ENCODE measurements at places on chromosomes 7 and 10.

DNA sequence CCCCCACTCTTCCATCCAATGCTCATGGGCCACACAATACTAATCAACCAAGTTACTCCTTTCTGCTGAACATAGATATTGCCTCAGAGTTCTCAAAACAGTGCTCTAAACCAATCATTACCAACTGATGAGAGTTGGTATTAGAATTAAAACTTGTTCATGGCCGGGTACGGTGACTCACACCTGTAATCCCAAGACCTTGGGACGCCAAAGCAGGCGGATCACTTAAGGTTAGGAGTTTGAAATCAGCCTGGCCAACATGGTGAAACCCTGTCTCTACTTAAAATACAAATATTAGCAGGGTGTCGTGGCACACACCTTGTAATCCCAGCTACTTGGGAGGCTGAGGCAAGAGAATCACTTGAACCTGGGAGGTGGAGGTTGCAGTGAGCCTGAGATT lies 8.2 kb downstream of the TM9SF3 start:
- peaks cover 23% of the 10 kb centered on the region for H3K4me1 ChIP-seq
- peaks cover 5% of the 10 kb centered on the region for H3K36me3 ChIP-seq
- no peak for DNase-seq
- H3K27ac ChIP-seq: no peak overlapping the region
- no peak overlapping the region for H3K4me3 ChIP-seq
- no peaks in the 10 kb centered on the region for H3K27me3 ChIP-seq

DNA sequence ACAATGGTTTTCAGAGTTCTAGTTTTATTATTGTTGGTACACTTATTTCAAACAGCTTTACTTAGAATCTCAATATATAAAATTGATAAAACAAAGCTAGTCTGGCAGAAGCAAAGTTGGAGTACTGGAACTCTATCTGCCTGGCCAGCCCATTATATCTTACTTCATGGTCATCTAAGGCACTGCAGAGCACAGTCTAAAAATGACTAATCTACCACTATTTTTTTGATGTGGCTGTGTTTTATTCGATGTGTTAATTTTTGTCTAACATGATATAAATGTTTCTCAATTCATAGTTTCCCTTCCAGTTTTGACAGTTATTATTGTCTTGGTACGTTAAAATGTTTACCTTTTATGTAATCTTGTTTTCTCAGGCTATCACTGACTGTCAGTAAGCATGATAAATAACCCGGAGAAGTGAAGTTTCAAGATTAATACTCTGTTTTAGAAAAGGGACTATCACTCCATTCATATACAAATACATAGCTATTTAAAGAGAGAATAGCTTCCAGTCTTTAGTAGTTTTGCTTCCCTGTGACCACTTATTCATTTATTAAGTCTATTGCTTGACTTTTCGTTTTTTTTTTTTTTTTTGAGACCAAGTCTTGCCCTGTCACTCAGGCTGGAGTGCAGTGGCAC lies 60.6 kb upstream of the CSTF2T start:
- DNase-seq: peak; percentile 44
- H3K4me3 ChIP-seq: no peak overlapping the region

DNA sequence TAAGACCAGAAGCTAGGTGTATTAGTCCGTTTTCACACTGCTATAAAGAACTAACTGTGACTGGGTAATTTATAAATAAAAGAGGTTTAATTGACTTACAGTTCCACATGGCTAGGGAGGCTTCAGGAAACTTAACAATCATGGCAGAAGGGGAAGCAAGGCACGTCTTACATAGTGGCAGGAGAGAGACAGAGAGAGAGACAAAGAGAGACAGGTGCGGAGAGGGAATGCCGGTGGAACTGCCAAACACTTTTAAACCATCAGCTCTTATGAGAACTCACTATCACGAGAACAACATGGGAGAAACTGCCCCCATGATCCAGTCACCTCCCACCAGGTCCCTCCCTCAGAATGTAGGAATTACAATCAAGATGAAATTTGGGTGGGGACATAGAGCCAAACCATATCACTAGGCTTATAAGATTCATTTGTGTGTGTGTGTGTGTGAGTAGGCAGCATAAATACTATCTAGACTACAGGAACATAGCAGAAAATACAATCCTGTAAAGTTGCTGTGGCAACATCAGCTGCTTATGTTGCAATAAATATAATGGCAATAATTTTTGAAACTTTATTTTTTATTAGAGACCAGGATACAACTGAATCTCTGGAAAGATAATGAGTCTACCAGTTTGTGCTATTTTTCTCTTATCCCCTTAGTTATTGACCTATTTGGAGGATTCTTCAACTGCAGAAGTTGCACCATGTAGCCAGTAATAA lies 77.1 kb downstream of the NRF1 start:
- H3K36me3 ChIP-seq: peaks cover 8% of the 10 kb centered on the region
- no peak for DNase-seq
- no peaks in the 10 kb centered on the region for H3K27me3 ChIP-seq
- H3K4me3 ChIP-seq: no peak overlapping the region
- peaks cover 11% of the 10 kb centered on the region for H3K4me1 ChIP-seq

- H3K36me3 ChIP-seq: peaks cover 6% of the 10 kb centered on the region
- no peaks in the 10 kb centered on the region for H3K27me3 ChIP-seq
- H3K4me1 ChIP-seq: no peaks in the 10 kb centered on the region
- no peak for DNase-seq
Measured at GRCh38 chr10:11475831-11476434, 135.5 kb downstream of the USP6NL start.

- H3K27ac ChIP-seq: no peak overlapping the region
- DNase-seq: no peak
- H3K4me1 ChIP-seq: no peaks in the 10 kb centered on the region
Measured at GRCh38 chr7:70673778-70674570, 458.0 kb upstream of the GALNT17 start.

DNA sequence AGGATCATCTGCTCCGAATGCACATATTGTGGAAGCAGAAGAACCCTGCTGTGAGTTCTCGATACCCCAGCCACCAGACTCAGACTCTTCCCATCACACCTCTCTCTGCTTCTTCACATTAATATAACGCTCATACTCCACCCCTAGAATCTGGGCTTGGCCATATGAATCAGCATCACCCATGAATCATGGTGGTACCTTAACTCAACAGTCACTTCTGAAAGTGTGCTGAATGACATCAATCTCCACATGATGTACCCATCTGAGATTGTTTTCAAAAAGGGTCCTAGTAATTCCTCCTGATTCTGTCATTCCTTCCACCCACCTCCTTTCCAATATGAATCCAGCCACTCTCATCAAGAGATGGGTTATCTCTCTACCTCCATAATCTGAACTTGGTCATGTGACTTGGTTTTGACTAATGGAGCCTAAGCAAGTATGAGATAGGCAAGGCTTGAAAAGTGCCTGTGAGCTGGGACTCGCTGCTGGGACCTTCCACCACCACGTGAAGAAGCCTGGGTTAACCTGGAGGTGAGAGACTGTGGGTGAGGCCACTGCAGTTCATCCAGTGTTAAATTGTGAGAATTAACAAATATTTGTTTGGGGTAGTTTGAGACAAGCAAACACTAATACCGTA lies 15.4 kb downstream of the YWHAG start:
- no peak overlapping the region for H3K4me3 ChIP-seq
- H3K27me3 ChIP-seq: no peaks in the 10 kb centered on the region
- no peak for DNase-seq

- H3K27me3 ChIP-seq: no peaks in the 10 kb centered on the region
- H3K4me3 ChIP-seq: no peak overlapping the region
- no peaks in the 10 kb centered on the region for H3K4me1 ChIP-seq
Measured at GRCh38 chr10:112622786-112623185, 175.8 kb downstream of the VTI1A start.

- H3K27me3 ChIP-seq: no peaks in the 10 kb centered on the region
- H3K36me3 ChIP-seq: no peaks in the 10 kb centered on the region
- no peak overlapping the region for H3K4me3 ChIP-seq
- peaks cover 11% of the 10 kb centered on the region for H3K4me1 ChIP-seq
- peak; percentile 78 for DNase-seq
Measured at GRCh38 chr10:59536167-59537014, 173.3 kb downstream of the SLC16A9 start.

DNA sequence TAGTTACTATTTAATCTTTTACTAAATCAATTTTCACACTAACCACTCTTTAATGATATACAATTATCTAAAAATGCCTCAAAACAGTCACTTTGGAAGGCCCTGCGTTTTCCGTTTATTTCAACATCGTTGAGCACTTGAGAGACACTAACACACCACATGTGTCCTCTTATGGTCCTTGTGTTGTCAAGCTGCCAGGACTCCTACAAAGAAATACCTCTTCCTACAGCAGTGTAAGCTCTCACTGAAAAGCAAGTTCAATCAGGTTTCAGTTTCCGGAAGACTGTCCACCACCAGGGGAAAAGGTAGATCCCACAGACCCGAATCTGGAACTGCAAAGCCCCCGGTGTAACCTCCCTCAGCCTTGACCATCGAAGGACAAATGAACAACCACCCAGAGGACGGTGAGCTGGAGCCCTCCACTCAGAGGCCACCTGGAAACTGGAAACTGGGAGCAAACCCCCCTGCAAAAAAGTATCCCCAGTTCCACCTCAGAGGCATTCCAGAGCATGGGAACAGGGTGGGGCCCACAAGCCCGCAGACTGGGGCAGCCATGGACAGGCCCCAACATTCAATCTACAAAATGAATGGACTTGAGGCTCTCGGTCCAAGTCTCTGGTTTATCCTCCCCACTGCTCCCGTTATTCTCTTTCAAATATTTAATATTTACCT lies 37.6 kb downstream of the KCNH2 start:
- H3K27ac ChIP-seq: no peak overlapping the region
- H3K4me3 ChIP-seq: no peak overlapping the region
- no peaks in the 10 kb centered on the region for H3K27me3 ChIP-seq
- no peak for DNase-seq
- no peaks in the 10 kb centered on the region for H3K4me1 ChIP-seq

DNA sequence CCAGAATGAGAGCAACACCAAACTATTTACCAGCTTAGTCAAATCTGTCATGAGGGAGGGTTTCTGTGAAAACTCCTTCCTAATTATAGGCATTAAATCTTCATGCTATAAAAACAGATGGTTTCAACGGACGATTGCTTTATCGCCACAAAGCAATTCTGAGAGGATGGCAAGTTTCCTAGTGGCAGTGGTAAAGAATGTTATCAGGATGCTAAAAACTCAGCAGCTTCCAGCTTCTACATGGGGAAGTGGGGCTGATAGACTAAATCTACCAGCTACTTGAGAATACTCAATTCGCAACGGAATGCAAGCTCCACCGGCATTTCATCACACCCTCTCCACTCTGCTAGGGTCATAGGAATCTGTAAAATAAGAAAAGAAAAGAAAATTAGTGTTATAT lies 41.8 kb downstream of the JCAD start:
- H3K4me1 ChIP-seq: no peaks in the 10 kb centered on the region
- no peak overlapping the region for H3K4me3 ChIP-seq
- H3K36me3 ChIP-seq: peaks cover 24% of the 10 kb centered on the region
- no peaks in the 10 kb centered on the region for H3K27me3 ChIP-seq
- H3K27ac ChIP-seq: no peak overlapping the region

DNA sequence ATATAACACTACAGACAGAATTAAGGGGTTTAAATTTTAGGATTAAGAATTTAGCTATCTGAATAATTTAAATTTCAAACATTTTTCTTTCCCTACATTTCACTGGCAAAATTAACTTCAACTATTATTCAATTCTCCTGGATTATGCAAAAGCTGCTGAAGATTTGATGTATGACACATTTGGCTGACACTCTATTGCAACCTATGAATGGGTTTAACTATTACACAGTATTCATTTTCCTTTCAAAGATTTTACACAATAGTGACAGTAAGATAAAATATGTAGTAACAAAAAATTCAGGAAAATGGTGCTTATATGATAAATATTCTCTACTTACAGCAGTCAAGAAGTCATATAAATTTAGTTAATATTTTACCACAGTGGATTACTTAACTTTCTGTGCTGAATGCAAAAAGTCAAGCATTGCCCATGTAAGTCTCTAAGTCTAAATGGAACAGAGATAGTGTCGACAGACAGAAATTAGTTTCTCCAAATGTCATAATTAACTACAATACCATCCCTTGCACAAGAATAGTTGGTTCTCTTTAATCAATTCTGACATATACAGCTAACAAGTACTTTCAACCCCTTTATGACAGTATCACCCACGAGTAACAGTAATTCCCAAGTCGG lies 194.1 kb upstream of the FRMD4A start:
- H3K36me3 ChIP-seq: peaks cover 32% of the 10 kb centered on the region
- H3K27ac ChIP-seq: no peak overlapping the region
- no peak for DNase-seq
- H3K27me3 ChIP-seq: no peaks in the 10 kb centered on the region
- H3K4me1 ChIP-seq: peaks cover 20% of the 10 kb centered on the region

DNA sequence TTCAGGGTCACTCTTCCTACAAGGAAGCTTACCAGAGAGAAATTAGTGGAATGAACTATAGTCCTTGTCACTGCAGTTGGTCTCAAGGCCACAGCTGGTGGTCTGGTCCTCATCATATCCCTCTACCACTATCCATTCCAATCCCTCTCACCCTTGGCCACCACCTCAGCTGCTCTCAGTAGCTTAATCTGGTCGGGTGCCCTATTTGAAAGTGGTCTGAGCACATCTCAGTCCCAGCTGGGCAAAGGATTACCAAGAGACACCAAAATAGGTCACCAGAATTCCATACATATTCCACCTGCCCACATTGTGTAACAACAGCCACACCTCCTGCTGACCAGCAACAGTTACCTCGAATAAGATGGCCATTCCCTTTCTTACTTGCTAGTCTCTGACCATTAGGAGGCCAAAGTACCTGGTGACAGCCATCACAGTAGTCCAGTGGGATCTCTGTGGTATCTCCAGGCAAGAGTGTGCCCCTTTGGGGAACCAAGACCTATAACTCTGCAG lies 3.3 kb upstream of the ZC3HAV1 start:
- no peaks in the 10 kb centered on the region for H3K27me3 ChIP-seq
- H3K36me3 ChIP-seq: no peaks in the 10 kb centered on the region
- H3K27ac ChIP-seq: no peak overlapping the region
- H3K4me3 ChIP-seq: no peak overlapping the region
- H3K4me1 ChIP-seq: peaks cover 9% of the 10 kb centered on the region

GRCh38 chr7:23546897-23547572 lies 15.3 kb upstream of the TRA2A start:
- H3K27me3 ChIP-seq: no peaks in the 10 kb centered on the region
- peak; percentile 91 for DNase-seq
- no peak overlapping the region for H3K27ac ChIP-seq
- H3K4me1 ChIP-seq: no peaks in the 10 kb centered on the region

- H3K4me3 ChIP-seq: no peak overlapping the region
- H3K4me1 ChIP-seq: no peaks in the 10 kb centered on the region
- no peak overlapping the region for H3K27ac ChIP-seq
- H3K36me3 ChIP-seq: no peaks in the 10 kb centered on the region
Measured at GRCh38 chr10:7424315-7424714, 13.5 kb upstream of the SFMBT2 start.

- H3K27me3 ChIP-seq: no peaks in the 10 kb centered on the region
- H3K4me1 ChIP-seq: no peaks in the 10 kb centered on the region
- no peak for DNase-seq
- H3K27ac ChIP-seq: no peak overlapping the region
- H3K4me3 ChIP-seq: no peak overlapping the region
Measured at GRCh38 chr7:5750031-5750653, 31.3 kb downstream of the RNF216 start.
